ENCODE measurements at places on chromosomes 12 and 14. TPM values are rescaled to one million over a fixed set of nuclear protein-coding genes. Genes with fewer than 3 reads are reported as not detected.

CLEC12A gene
- not detected for total RNA-seq

LRRC10 gene
- not detected for total RNA-seq

MIS18BP1 gene
- 26.7 TPM for total RNA-seq

ITGB7 gene
- not detected for total RNA-seq

SERPINA12 gene
- total RNA-seq, result not detected

NTS gene
- not detected for total RNA-seq

SERPINA5 gene
- total RNA-seq, result 0.29 TPM

PMCH gene
- total RNA-seq, result not detected

PLEKHA5 gene
- total RNA-seq, result 11.7 TPM

PPP4R4 gene
- 0.58 TPM for total RNA-seq

EML5 gene
- total RNA-seq, result not detected

C12orf42 gene
- total RNA-seq, result not detected

RASSF9 gene
- total RNA-seq, result 0.87 TPM

FOXM1 gene
- 17.6 TPM for total RNA-seq

TEX22 gene
- 0.15 TPM for total RNA-seq

RNASE1 gene
- total RNA-seq, result 387 TPM

VDR gene
- 0.18 TPM for total RNA-seq

CLEC9A gene
- total RNA-seq, result not detected

SLC6A13 gene
- not detected for total RNA-seq

MYF5 gene
- not detected for total RNA-seq

TMPRSS12 gene
- not detected for total RNA-seq

DACT1 gene
- total RNA-seq, result 4.3 TPM

FKBP11 gene
- 29.7 TPM for total RNA-seq

CLEC7A gene
- total RNA-seq, result 0.41 TPM

ITFG2 gene
- total RNA-seq, result 20.1 TPM

CRIP1 gene
- 2.0 TPM for total RNA-seq

CLEC2D gene
- 2.9 TPM for total RNA-seq

SYNDIG1L gene
- not detected for total RNA-seq

SLC4A8 gene
- 3.4 TPM for total RNA-seq

KRT74 gene
- total RNA-seq, result not detected

HOXC11 gene
- total RNA-seq, result 0.23 TPM

MYH6 gene
- not detected for total RNA-seq

BATF gene
- not detected for total RNA-seq

TSPAN19 gene
- total RNA-seq, result 0.35 TPM

PCED1B gene
- 1.9 TPM for total RNA-seq

MRPS35 gene
- 42.6 TPM for total RNA-seq

TFCP2 gene
- total RNA-seq, result 17.0 TPM

TMEM253 gene
- total RNA-seq, result 0.19 TPM

TSPAN31 gene
- 38.0 TPM for total RNA-seq

BMAL2 gene
- 30.1 TPM for total RNA-seq

IFT81 gene
- total RNA-seq, result 10.4 TPM

KRT79 gene
- total RNA-seq, result 0.12 TPM

DEGS2 gene
- total RNA-seq, result not detected

GZMH gene
- not detected for total RNA-seq

PROX2 gene
- total RNA-seq, result not detected

CLEC2A gene
- total RNA-seq, result not detected

LGR5 gene
- not detected for total RNA-seq

RAN gene
- total RNA-seq, result 431 TPM

NEUROD4 gene
- total RNA-seq, result not detected

P3H3 gene
- total RNA-seq, result 87.9 TPM

GDF3 gene
- total RNA-seq, result 0.53 TPM

RPS6KL1 gene
- 18.6 TPM for total RNA-seq

PLEKHD1 gene
- not detected for total RNA-seq

VWF gene
- 1,804 TPM for total RNA-seq

RAB15 gene
- total RNA-seq, result 17.6 TPM

CCDC175 gene
- total RNA-seq, result not detected

FBLN5 gene
- total RNA-seq, result 1.1 TPM

ALDH2 gene
- total RNA-seq, result 69.5 TPM
